H9 (cell line): ENCODE measurements at places on chromosomes 16 and 17. TPM values are rescaled to one million over a fixed set of nuclear protein-coding genes. Genes with fewer than 3 reads are reported as not detected.
A peak's percentile ranks its signal among the peaks of the same experiment; 100 is the strongest.

DNA sequence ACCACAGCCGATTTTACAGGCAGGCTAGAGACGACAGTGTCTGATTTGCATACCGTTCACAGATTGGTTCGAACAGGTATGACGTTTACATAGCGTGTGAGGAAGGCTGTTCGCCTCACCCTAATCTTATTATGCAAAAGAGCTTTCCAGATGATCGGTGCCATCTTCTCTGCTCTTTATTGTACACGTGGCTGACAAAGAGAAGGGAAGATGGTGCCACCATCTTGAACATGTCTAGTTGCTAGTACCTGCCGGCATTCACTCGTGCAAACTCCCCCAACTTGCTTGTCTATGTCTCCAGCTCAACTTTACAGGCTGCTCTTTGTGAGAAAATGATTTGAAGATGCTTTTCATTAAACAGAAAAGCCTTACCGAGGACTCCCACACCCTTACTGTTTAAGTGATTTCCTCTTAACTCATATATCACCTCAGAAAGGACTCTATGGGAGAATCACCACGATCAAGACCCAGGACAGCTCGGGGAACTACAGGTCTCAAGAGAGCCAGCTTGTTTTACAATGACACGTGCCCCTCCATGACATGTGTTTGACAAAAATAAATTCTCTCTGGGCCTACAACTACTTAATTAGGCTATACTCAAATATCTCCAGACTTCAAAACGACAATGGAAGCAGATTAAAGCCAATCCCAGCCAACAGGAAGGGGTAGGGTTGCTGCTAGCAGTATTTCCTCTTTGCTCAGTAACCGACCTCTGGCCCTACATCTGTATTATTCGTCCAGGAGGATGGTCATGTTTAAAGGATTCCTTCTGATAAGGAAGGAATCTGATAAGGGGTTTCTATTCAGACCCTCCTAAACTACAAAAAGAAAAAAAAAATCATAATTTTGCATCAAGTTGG lies 480.6 kb downstream of the TMEM114 start:
- no peak for DNase-seq

- DNase-seq = no peak
These were observed 678 bp downstream of the MGAT5B start for GRCh38 chr17:76868669-76869495.

DNA sequence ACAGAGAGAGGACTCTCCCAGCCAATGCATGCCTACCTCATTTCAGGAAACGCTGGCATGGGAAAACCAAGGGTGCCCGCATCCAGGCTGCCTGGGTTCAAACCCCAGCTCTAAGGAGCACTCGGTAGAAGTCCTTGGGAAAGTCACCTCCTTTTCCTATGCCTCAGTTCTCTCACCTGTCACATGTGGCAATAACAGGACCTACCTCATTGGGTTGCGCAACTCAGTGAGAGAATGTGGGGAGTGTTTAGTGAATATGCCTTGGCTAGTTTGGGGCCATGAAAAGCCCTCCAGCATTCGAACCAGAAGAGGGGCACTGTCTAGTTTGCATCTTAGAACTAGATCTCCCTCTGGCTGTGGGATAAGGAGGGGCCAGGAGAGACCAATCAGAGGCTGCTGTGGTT lies 9.0 kb upstream of the NXPH3 start:
- no peak for DNase-seq

- no peak for DNase-seq
These were observed 50.2 kb downstream of the COX10 start for GRCh38 chr17:14119546-14119945.

DNA sequence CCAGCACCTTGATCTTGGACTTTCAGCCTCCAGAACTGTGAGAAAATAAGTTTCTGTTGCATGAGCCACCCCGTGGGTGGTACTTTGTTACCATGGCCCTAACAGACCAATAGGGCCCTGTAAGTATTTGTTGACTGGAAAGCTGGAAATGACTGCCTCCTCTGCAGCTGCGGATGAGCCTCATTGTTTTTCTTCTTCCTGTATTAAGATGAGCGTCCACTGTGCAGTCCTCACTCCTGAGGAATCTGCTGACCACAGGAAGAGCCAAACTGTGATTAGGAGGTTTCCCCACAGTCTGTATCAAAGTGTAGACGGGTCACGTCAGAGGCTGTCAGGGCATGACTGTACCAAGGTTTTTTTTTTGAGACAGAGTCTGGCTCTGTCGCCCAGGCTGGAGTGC lies 12.2 kb upstream of the AKTIP start:
- no peak for DNase-seq

DNA sequence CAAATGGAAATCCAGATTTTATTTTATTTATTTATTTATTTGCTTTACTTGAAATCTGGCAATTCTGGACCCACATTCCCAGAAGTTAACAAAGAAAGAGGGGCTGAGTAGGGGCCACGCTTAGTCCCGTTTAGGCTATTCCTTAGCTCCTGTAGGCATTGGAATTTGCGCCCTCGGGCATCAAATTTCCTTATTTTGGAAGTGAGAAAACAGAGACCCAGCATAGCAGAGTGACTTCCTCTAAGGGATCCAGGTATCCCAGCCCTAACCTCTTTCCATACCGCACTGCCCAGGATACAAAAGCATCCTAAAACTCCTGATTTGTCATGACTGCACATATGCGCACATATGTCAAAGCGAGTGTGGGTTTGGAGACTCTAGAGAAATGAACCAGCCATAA lies 19.0 kb upstream of the SMG1 start:
- peak; percentile 55 for DNase-seq

GRCh38 chr16:66054095-66054494 lies 312.4 kb upstream of the CDH5 start:
- DNase-seq = no peak

- no peak for DNase-seq
These were observed 189.7 kb downstream of the CNTNAP4 start for GRCh38 chr16:76466871-76467270.

GRCh38 chr17:8894673-8895578 lies 27.5 kb upstream of the PIK3R6 start:
- peak; percentile 80 for DNase-seq

DNA sequence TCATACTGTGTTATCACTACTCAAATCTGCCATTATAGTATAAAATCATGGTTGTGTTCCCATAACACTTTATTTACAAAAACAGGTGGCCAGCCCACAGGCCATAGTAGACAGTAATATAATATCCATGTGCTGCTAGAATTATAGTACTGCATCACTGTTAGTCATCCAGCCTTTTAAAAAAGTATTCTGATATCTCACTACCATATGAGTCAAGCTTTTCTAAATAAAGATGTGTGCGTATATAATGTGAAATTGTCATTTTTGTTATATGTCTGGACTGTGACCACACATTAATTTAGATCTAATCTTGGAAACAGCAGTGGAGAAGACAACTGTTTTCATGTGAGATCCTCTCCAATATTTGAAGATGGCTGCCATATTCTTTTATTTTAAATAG lies 1049.1 kb upstream of the GOT2 start:
- no peak for DNase-seq

DNA sequence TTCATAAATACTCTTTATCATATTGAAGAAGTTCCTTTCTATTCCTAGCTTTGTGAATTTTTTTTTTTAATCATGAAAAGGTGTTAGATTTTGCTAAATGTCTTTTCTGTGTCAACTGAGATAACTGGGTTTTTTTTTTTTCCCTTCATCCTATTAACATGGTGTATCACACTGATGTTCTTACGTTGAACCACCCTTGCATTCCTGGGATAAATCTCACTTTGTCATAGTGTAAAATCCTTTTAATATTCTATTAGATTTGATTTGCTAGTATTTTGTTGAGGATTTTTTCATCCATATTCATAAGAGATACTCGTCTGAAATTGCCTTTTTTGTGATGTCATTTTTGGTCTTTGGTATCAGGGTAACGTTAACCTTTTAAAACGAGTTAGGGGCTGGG lies 49.2 kb downstream of the CHCT1 start:
- no peak for DNase-seq

- no peak for DNase-seq
These were observed 6.1 kb upstream of the ENDOV start for GRCh38 chr17:80408872-80409271.

DNA sequence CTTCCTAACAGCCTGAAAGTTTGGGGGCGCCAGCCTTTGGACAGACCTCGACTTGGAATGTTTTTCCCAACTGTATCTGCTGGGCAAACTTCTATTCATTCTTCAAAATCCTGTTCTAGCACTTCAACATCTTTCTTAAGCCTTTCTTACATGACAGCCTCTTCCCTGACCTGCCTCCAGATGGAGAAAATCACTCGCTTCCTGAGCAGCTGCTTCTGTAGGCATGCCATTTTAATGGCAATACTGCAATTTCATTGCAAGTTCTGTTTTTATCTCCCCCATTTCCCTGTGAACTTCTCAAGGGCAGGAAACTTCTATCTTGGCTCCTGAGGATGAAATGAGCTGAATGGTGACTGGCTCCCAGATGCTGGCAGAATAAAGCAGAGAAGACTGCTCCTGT lies 128.8 kb upstream of the ASIC2 start:
- no peak for DNase-seq

- DNase-seq = no peak
These were observed 2.6 kb downstream of the ADCY9 start for GRCh38 chr16:4113358-4114256.

GRCh38 chr17:80859002-80859941 lies 132.4 kb upstream of the CHMP6 start:
- DNase-seq = peak; percentile 67

DNA sequence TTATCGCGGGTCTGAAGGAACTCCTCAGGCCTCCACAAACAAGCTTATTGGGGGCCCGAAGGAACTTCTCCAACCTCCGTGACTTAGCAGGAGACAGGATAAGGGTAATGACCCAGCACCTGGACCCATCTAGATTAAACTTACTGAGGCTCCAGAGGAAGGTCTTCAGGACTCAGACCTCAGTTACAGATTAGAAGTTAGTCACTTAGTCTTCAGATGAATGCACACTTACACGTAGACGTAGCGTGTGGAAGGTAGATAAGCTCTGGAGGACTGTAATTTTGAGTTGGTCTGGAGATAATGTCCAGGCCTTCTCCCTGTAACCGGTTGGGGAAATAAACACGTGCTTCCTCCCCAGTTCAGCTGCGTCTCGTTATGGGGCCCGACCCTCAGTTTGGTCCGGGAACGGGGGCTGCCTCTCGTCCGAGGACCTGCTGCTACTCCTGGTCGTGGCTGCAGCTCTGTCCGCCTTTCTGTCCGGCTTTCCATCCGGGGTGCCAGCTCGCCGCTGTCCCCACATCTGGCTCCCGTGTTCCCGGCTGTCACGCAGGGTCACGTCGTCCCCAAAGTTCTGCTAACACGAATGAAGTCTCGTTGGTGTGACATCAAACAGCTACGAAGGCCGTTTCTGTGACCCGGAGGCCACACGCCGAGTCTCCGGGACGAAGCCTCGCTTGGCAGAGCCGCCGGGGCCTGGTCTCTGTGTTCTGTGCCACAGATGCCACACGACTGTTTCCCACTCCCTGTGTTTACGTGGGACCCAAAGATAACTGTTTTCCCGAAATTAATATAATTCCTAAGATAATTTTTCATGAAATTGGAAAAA lies 11.8 kb upstream of the SECTM1 start:
- no peak for DNase-seq

GRCh38 chr16:30603945-30604315 lies 6.3 kb downstream of the ZNF689 start:
- no peak for DNase-seq

DNA sequence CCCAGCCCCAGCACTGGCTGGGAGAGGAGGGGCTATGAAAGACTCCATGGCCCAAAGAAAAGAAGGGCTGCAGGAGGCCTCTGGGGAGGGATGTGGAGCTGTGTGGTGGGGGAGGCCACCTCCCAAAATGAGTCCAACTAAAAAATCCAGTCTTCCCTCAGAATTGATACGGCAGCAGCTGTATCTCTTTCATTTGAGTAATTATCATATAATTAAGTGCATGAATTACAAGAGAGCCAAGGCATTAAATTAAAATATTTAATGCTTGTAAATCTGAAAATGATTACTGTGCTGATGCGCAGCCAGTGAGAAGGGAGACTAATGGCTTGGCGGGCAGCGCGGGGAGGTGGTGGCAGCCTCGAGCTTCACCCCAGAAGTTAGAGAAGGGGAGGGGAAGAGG lies 192.8 kb downstream of the C16orf78 start:
- no peak for DNase-seq

GRCh38 chr16:23500862-23501225 lies 9.4 kb downstream of the GGA2 start:
- no peak for DNase-seq

GRCh38 chr17:27430882-27431491 lies 25.3 kb upstream of the KSR1 start:
- DNase-seq = peak; percentile 78

DNA sequence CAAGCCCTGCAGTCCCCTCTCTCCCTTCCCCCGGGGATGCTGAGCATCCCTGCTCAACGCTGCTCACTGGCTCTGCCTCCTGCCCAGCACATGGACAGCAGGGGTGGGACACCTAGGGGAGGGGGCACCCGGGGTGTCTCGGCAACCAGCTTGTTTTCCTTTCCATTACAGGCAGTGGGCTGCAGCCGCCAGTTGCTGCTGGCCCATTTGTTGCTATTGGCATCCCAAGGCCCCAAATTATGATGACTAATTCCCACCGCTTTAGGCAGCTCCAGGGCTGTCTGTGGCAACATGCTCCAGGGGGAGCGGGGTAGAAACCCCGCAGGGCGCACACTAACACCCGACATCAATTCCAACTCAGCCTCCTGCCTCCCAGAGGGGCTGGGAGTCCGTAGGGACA lies 4.9 kb downstream of the SDK2 start:
- DNase-seq = peak; percentile 27

APOH gene
- not detected in 2 replicates for total RNA-seq

OTOP3 gene
- total RNA-seq = not detected in 2 replicates

ST6GALNAC1 gene
- not detected in 2 replicates for total RNA-seq

CD300E gene
- total RNA-seq = not detected in 2 replicates

UMOD gene
- total RNA-seq = not detected in 2 replicates

CTRB1 gene
- not detected in 2 replicates for total RNA-seq

NPIPB9 gene
- total RNA-seq = 1.8 and 2.7 TPM in 2 replicates

TPPP3 gene
- 0.48 and 0.79 TPM in 2 replicates for total RNA-seq

LGALS9B gene
- not detected in 2 replicates for total RNA-seq

RHBDF1 gene
- total RNA-seq = 34.6 and 35.7 TPM in 2 replicates
